ENCODE measurements at places on chromosomes 1 and 21.

DNA sequence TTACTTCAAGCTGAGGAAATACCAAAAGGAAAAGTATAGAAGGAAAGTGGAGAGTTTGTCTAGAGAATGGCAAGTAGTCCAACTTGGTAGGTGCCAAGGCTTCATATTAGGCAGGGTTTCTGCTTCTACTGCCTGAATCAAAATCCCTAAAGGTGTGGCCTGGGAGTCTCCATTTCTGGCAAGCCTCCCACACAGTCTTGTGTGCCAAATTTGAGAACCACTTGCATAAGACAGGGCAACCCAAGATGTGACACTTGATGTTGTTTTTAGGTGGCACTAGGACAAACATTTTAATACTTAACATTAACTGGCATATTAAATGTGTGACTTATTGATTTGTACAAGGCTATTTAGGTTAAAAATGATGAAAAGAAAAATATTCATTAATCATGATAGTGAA, 60.1 kb downstream of the ATG4C start:
- no peak for DNase-seq

GRCh38 chr1:160834945-160835565, 27.6 kb downstream of the CD244 start:
- DNase-seq, result peak; percentile 48

GRCh38 chr1:84689514-84690396, 506 bp downstream of the SSX2IP start:
- DNase-seq, result no peak

DNA sequence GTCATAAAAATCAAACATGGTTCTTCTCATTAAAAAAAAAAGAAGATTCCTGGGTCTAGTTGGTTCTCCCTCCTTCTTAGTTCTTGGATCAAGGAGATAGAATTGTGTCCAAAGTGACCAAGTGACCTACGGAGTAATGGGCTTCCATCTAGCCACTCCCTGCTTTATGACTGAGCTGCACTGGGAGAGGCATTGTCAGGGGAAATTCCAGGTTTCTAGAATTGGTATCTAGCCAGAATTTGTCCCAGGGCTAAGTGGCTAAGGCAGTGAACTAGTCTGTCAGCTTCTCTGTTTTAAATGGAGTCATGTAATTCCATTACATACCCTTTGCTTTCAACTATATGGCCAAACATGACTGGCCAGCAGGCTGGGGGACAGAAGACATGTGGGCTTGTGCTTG, 40.1 kb upstream of the ERG start:
- no peak for DNase-seq

DNA sequence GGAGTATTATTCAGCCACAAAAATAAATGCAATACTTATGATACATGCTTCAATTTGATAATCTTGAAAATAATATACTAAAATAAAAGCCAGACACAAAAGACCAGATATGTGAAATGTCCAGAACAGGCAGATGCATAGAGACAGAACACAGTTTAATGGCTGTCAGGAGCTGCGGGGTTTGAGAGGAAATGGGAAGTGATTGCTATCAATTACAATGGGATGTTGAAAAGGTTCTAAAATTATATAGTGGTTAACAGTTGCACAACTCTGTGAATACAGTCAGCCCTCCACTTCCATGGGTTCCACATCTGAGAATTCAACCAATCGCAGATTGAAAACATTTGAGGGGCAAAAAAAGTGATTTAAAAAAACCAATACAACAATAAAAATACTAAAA, 54.0 kb downstream of the LTN1 start:
- DNase-seq, result no peak

- no peak for DNase-seq
Observed at GRCh38 chr1:81873946-81874345, 73.2 kb downstream of the ADGRL2 start.

Measured in CD4-positive, alpha-beta T cell treated with Interferon alpha-2 for 1 hour (primary cell).